ENCODE measurements at places on chromosomes 7 and 10.
A peak's percentile ranks its signal among the peaks of the same experiment; 100 is the strongest.

DNA sequence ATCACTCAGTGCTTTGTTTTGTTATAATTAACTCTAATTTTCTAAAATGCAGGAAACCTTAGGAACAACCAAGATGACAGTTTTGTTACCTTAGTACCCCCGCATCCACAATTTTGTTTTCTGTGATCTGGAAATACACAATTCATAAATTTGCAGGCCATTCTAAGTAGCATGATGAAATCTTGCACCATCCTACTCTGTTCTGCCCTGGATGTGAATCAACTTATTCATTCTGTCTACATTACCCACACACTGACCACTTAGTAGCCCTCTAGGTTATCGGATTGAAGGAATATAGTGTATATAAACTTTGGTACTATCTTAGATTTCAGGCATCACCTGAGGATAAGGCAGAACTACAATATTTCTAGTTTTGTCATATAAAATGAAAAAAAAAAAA is 155.9 kb downstream of the CTTNBP2 start:
- DNase-seq: no peak

- peak; percentile 20 for DNase-seq
Measured at GRCh38 chr10:63515002-63515763, 6.0 kb upstream of the REEP3 start.

DNA sequence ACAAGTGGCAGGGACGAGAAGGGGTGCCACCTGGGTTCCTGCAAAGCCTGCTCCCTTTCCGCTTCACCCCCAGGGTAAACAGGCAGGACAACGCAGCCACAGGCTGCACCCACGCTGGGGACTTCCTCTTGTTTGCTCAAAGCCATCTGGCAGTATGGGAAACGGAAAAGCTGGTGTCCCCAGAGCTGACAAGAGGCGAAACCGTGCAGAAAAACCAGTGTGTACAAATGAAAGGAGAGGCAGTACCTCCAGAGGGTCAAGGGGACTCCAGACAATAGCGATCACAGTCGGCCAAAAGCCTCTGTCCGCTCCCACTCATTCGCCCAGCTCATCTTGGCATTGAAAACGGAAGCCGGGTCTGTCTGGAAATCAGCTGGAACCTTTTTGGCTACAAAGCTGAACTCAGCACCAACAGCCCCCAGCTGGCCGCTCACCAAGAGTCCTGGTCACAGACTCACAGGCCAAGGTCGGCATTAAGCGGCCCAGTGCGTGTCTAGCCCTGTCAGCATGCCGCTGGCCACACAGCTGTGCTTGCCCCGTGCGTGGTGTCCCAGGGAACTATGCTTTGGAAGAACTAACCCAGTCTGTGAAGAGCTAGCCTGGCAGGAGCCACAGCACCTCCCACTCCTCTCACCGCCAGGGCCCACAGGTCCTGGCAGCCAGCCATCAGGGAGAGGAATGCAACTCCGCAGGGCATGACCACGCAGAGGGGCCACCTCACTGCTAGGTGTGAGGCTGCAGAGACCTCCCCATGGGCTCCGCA is 10.4 kb downstream of the TNS3 start:
- DNase-seq: no peak

DNA sequence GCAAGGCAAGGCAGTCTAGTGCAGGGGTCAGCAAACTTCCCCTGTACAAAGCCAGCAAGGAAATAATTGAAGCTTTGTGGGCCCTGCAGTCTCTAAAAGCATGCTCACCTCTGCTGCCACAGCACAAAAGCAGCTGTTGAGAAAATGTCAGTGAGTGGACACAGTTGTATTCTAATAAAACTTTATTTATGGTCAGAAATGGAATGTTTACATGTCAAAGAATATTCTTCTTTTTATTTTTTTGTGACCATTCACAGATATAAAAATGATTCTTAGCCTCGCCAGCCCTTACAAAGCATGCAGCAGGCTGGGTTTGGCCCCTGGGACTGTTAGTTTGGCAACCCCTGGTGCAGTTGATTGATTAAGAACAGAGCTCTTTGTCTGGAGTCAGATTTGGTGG is 192.4 kb downstream of the BUB3 start:
- DNase-seq: no peak

GRCh38 chr10:79221110-79222051 is 125.9 kb upstream of the PPIF start:
- no peak for DNase-seq

DNA sequence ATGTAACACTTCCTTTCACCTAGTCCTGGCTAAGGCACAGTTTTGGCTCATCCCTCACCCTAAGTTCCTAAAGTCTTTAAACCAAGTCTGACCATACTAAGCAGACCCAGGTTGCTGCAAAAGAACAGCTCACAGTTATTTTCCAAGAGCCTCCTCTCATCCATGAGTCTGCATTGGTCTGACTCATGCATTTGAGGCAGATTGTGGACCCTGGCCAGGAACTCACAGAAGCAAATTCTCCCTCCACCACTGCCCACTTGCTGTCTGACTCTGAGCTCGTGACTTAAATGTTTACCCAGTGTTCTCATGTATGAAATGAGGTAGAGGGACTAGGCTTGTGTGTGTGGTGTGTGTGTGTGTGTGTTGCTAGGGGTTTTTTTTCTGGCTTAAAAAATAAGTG is 1272.8 kb downstream of the TYW1 start:
- DNase-seq: no peak

- DNase-seq: no peak
Measured at GRCh38 chr10:114142018-114142417, 32.0 kb downstream of the CCDC186 start.

DNA sequence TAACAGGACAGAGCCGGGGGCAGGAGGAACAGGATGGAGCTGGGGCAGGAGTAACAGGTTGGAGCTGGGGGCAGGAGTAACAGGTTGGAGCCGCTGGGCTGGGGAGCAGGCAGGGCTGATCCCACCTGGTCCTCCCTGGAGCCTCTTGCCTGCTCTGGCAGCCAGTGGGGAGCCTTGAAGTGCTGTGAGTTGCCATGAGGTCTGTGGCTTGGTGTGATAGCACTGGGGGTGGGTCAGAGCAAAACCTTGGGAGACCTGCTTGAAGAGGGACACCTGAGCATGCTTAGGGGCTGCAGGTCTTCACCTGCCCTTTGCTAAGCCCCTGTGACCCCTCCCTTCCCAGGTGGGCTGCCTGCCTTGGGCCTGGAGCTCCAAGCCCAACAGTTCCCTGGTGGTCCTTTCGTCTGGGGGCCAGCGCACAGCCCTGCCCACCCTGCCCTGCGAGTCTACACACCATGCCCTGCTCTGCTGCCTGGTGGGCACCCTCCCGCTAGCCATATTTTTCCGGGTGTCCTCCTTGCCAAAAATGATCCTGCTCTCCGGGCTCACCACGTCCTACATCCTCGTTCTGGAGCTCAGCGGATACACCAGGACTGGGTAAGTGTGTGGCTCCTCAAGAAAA is 111.6 kb downstream of the ADCY1 start:
- DNase-seq: peak; percentile 7

DNA sequence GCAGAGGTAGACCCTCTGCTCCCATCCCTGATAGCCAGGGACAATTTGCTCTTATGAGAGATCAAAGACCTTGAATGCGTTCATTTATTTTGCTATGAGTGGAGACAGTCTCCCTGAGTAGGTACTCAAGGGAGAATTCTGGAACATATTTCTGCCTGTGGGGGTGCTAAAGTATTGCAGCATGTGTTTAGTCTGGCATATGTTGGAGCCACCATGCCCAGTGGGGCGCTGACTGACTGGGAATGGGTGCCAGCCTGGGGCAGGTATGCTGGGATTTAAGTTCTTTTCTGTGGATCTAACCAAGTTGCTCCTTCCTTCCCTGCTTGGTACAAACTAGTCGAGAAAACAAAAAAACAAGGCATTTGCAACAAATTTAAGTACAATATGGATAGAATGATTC is 99.1 kb downstream of the JCAD start:
- DNase-seq: no peak

- no peak for DNase-seq
Measured at GRCh38 chr7:139699640-139700504, 77.9 kb downstream of the HIPK2 start.

GRCh38 chr10:58897708-58898107 is 278.7 kb upstream of the PHYHIPL start:
- DNase-seq: no peak

DNA sequence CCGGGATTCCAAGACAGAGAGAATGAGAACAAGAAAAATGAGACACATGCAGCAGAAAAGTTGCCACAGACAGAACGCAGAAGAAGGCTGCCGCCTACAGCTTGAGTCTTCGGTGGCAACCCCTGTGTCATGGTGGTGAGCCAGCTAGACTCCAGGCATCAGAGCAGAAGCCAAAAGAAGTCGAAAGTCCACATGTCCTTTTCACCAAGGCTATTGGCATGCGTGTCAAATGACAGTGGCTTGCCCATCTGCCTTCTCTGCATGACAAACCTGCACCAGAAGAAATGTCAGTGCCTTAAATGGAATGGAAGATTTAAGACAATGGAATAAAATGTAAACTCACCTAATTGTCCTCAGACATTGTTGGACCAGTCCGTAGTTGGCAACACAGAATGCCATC is 93.9 kb upstream of the NPSR1 start:
- DNase-seq: no peak

DNA sequence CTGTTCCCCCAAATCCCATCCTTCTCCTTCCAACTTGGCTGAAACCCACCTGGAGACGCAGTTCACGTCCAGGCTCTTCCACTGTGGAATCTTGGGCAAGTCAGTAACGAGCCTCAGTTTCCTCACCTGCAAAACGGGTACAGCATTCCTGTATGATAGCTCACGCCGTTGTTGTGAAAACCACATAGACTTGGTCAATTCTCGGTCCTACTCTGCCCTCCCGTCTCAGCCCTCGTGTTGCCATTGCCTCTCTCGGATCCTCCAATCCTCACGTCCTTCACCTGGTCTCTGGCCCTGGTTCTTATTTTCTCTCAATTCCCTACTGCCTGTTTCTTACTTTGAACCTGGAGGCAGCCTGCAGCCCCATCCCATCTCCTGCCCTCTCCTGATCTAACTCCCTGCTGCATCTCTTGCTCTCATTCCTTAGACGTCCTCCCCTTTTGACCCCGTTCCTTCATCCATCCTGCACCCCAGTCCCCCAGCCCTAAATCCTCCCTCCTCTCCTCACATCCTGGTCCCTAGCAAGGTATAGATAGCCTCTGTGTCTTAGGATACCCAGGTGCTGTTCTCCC is 2.0 kb upstream of the MUC12 start:
- no peak for DNase-seq

- DNase-seq: no peak
Measured at GRCh38 chr10:124224331-124225028, 131.1 kb upstream of the CHST15 start.

GRCh38 chr10:4067531-4067930 is 282.5 kb upstream of the KLF6 start:
- no peak for DNase-seq

GRCh38 chr10:25651534-25651933 is 282.5 kb upstream of the MYO3A start:
- DNase-seq: no peak

DNA sequence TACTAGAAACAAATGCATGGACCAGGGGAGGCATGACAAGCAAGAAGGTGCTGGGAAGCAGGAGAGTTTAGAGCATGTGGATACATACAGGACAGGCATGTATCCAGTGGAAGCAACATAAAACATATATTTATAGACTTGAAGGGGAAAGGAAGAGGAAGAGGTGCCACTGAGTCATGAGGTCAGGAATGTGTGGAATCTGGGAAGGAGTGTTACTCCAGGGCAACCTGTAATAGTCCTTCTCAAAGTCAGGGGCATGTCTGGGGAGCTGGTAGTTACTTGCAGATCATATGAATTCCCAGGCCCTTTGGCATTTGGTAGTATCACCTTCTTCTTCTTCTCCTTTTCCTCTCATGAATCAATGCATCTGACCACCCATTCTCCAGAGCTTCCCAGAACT is 246.6 kb downstream of the XPNPEP1 start:
- DNase-seq: no peak

DNA sequence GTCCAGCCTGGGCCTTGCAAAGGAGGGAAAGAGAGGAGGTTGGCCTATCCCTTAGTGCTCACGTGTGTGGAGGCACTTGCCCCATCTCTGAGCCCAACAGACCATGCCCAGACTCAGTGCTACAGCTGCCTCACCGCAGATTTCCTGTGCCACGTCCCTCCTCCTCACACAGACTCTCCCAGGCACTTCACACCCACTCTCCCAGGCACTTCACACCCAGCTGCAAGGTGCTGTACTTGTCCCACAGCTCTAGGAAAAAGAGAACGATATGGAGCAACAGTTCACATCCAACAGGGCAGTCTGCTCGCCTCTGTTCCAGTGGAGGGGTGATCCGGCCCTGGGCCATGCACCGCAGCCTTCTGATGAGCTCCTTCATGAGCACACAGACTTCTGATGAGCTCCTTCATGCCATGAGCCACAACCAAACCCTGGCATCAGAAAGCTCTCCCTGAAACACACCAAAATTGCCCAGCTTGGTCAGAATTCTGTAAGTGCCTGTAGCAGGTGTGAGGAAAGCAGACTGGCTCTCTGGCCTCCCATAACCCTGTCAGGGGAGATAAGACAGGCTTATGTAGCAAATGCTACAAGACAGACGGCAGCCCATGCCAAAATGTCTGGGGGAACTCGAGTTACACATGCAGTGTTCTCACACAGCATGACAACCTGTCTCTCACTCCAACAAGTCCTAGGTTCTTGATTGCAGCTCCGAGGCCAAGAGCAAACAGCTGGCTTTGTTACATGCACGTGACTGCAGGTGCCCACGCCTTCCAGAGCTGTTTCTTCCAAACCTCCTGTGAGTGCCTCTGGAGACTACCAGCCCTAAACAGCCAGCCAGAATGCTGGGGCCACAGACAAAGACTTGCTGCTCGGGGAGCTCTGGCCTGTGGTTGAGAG is 348.5 kb downstream of the GRID1 start:
- DNase-seq: no peak

GRCh38 chr7:155769701-155770100 is 42.6 kb downstream of the SHH start:
- DNase-seq: no peak

- no peak for DNase-seq
Measured at GRCh38 chr7:133491846-133492652, 239.2 kb downstream of the EXOC4 start.

DNA sequence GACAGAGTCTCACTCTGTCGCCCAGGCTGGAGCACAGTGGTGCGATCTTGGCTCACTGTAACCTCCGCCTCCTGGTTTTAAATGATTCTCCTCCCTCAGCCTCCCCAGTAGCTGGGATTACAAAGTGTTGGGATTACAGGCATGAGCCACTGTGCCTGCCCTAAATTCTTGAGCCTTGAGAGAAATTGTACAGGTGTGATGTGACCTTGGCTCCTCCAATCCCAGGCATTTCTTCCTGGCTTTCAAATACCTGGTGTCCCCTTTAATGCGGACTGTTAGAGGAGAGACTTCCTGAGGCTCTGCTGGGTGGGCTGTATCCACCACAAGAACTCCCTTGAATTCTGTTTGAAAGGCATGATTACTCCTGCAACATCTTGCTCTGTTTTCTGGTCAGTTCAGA is 15.0 kb downstream of the MORN4 start:
- DNase-seq: no peak

DNA sequence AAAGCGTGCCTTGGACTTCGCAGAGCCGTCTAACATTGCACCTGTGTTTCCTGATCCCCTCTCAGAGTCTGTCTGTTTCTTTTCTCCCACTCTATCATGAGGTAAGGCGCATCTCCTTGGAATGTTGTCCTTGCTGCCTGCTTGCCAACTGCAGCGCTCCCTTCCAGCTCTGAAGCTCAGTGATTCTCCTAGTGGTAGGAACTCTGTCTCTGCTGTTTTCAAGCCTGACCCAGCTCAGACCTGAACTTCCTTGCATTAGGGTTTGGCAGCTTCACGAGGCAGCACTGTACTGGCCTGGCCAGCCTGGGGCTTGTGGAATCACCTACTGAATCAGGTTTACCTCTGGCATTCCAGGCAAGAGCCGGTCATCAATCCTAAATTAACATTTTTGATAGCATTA is 123.9 kb downstream of the CREB5 start:
- DNase-seq: no peak

GRCh38 chr10:14536241-14537213 is 205.8 kb upstream of the FRMD4A start:
- no peak for DNase-seq
